Esophagus (tissue), 2 donors: ENCODE measurements at places on chromosomes 1 and 21. TPM values are rescaled to one million over a fixed set of nuclear protein-coding genes. Genes with fewer than 3 reads are reported as not detected.

The ILDR2 gene
- 0.06 TPM for polyA plus RNA-seq

The FAM163A gene
- polyA plus RNA-seq, result not detected

The SUSD4 gene
- polyA plus RNA-seq, result 39.5 TPM

The SUMO3 gene
- 36.5 TPM for polyA plus RNA-seq

The NCF2 gene
- 3.9 TPM for polyA plus RNA-seq

The LAX1 gene
- 0.14 TPM for polyA plus RNA-seq

The PPFIA4 gene
- polyA plus RNA-seq, result 0.84 TPM

The NEK2 gene
- polyA plus RNA-seq, result 4.7 TPM

The SCAF4 gene
- polyA plus RNA-seq, result 9.7 TPM

The NBPF6 gene
- polyA plus RNA-seq, result not detected

The LMO4 gene
- polyA plus RNA-seq, result 76.8 TPM

The KRTAP19-1 gene
- polyA plus RNA-seq, result not detected

The ANKRD34A gene
- 0.27 TPM for polyA plus RNA-seq

The CRYBG2 gene
- polyA plus RNA-seq, result 163 TPM

The TNFRSF14 gene
- 57.5 TPM for polyA plus RNA-seq

The VWA5B1 gene
- not detected for polyA plus RNA-seq

The BARHL2 gene
- not detected for polyA plus RNA-seq

The ADAMTSL4 gene
- 43.2 TPM for polyA plus RNA-seq

The DCST1 gene
- 0.29 TPM for polyA plus RNA-seq

The SPRR3 gene
- polyA plus RNA-seq, result 19,645 TPM

The TFF3 gene
- polyA plus RNA-seq, result 2.3 TPM

The CRYAA gene
- not detected for polyA plus RNA-seq

The ARTN gene
- 1.8 TPM for polyA plus RNA-seq

The OLFML2B gene
- polyA plus RNA-seq, result 0.66 TPM
